ENCODE measurements at places on chromosomes 3 and 15. TPM values are rescaled to one million over a fixed set of nuclear protein-coding genes. Genes with fewer than 3 reads are reported as not detected.
A peak's percentile ranks its signal among the peaks of the same experiment; 100 is the strongest.

DNA sequence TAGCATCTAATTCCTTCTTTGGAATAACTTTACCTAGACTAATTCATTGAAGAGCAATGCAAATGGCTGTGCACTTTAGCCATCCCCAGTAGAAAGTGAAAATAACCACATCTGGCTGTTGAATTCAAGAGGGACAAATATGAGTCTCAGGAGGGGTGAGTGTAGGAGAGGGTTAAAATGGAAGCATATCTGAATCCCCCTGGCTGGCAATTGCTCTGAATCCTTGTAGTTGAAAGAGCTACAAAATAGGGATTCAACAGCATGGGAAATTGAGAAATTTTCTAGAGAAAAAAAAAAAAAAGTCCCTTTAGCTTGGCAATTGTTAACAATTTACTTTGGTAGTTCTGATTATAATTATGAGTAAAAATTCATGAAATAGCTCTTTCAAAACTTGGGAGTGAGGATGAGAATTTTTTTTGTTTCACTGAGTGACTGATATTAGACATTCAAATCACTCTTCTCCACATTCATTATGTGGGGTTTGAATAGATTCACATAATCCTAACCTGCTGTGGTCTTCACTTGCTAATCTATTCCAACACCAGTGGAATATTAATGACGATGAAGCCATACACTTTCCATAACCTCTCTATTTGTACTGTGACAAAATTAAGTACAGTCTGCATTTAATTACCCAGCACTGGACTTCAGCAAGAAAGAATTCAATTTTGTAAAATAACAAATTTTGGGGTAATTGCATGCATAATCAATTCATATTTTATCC is 569.0 kb upstream of the MCTP2 start:
- no peak for DNase-seq

Gene NR1I2
- not detected for total RNA-seq

Gene SLC12A8
- 6.4 TPM for total RNA-seq

DNA sequence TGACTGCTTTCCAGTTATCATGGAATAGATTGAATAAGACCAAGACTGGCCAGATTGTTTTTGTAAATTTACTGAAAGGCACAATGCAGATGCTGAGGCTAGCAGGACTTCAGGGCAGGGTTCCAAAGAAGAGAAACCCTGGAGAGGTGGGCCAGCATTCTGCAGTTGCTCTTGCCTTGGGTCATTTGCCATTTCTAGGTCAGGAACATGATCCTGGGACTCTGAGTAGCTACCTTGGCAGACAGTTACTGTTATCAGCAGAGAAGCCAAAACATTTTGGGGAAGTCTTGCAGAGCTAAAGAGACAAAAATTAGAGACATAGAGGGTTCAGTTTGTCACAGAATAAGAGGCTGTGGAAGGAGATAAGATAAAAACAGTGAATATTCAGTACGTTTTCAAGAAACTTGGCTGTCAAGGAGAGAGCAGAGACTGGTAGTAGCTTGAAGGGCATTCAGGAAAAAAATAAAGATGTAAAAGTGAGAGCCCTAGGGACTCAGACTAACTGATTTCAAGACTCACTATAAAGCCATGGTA is 46.8 kb upstream of the MYRIP start:
- DNase-seq: no peak

- DNase-seq: no peak
These were observed 17.6 kb upstream of the BOC start for GRCh38 chr3:113193719-113194118.

Gene DTWD1
- 23.8 TPM for total RNA-seq

Gene SV2B
- total RNA-seq: not detected

DNA sequence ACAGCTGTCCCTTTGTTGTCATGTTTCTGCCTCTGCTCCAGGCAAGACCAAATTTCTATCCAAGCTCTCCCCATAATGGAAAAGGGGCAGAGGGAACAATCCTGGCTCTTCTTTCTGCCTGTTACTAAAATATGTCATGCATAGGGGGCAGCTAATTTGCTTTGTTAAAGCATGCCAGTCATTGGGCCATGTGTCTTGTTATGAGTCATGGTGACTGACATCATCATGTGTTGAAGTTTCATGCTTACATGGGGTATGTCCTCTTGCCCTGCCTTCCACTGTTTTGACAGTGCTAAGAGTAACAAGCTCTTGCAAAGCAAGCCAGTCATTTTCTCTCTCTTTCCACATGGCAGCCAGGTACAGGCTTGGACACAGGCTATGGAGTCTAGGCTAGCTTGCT is 268.9 kb downstream of the GABRB3 start:
- DNase-seq: no peak

Gene ARL6
- total RNA-seq: 13.5 TPM

- DNase-seq: no peak
These were observed 61.2 kb downstream of the ITGA11 start for GRCh38 chr15:68370768-68371151.

- DNase-seq: peak; percentile 45
These were observed 217.0 kb upstream of the ICE2 start for GRCh38 chr15:60695713-60696522.

DNA sequence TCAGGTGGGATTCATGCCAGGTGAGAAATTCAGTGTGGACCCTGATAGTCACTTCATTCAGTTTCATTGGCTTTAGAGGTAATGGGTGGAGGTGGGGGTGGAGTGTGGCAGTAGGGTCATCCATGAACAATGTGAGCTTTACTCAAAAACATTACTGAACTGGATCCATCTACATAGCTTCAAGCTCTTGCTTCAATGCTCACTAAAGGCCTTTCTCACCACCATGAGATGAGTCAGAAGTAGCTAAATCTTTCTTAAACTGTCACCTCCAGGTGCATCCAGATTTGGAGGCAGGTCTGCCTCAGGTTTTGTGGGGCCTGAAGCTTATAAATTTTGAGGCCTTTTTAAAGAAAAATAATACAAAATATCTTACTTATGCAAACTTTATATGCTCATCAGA is 363.6 kb downstream of the CHST2 start:
- no peak for DNase-seq

Gene GPR15
- not detected for total RNA-seq

- DNase-seq: no peak
These were observed 21.9 kb upstream of the OTOL1 start for GRCh38 chr3:161474741-161475140.

DNA sequence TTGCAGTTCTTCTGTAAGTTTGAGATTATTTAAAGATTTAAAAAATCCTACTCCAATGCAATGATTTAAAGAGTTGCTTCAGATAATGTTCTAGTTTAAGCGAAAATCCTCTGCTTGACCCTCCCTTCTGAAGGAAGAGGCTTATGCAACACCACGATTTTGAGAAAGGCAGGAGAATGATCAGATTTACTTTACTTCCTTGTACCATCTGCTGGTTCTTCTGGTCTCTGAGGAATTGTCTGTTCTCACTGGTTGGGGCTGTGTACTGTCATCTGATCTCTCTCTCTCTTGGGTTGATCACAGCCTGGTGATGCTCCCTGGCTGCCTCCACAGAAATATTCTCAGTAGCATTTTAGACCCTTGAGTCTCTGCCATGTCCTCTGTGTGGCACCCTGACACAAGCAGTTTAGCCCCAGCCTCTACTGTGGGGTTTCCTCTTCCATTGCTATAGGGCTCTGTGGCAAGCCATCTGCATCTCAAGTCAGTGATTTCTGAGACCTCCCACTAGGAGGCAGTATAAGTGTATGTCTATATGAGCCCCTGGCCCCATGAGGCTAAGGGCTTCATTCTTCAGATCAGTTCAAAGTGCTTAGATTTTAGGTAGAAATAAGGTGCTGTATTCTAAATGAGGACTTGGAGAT is 50.8 kb upstream of the PLAAT1 start:
- DNase-seq: no peak

DNA sequence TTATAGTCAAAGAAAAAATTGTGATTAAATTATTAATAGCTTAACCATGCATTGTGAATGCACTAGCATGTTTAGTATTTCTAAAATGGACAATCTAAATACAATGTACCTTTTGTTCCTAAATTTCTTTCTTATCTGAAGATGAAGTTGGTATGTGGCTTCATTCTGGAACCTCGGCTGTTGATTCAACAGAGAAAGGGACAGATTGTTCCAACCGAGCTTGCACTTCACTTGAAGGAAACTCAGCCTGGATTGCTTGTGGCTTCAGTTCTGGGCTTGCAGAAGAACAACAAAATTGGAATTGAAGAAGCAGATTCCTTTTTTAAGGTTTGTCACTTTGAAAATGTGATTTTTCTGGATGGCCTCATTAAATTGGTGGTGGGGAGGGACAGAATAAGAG is 32.6 kb downstream of the HPS3 start:
- no peak for DNase-seq

- DNase-seq: no peak
These were observed 5.5 kb downstream of the ARHGEF3 start for GRCh38 chr3:56796202-56796601.

GRCh38 chr3:65508750-65509422 is 529.8 kb downstream of the MAGI1 start:
- no peak for DNase-seq

Gene ARHGEF26
- total RNA-seq: 1.8 TPM

Gene EAF1
- 20.3 TPM for total RNA-seq

DNA sequence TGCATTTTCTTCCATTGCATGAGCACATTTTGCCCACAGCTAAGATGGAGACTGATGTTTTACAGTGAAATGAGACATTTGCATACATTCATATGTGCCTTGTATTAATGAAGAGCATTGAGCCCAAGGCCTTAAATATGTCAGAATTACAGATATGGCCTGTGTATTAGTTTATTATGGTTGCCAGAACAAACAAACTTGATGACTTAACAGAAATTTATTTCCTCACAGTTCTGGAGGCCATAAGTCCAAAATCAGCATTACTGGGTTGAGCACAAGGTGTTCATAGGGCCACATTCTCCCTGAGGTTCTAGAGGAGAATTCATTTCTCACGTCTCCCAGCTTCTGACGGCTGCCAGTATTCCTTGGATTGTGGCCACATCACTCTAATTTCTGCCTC is 302.6 kb upstream of the TGFBR2 start:
- no peak for DNase-seq

- no peak for DNase-seq
These were observed 176.5 kb downstream of the MEX3B start for GRCh38 chr15:81869161-81869954.

Gene IL5RA
- not detected for total RNA-seq

GRCh38 chr3:46970391-46971091 is 6.0 kb downstream of the CCDC12 start:
- DNase-seq: no peak

Gene ASB14
- not detected for total RNA-seq

- no peak for DNase-seq
These were observed 669.9 kb downstream of the OTOL1 start for GRCh38 chr3:162166543-162166942.

DNA sequence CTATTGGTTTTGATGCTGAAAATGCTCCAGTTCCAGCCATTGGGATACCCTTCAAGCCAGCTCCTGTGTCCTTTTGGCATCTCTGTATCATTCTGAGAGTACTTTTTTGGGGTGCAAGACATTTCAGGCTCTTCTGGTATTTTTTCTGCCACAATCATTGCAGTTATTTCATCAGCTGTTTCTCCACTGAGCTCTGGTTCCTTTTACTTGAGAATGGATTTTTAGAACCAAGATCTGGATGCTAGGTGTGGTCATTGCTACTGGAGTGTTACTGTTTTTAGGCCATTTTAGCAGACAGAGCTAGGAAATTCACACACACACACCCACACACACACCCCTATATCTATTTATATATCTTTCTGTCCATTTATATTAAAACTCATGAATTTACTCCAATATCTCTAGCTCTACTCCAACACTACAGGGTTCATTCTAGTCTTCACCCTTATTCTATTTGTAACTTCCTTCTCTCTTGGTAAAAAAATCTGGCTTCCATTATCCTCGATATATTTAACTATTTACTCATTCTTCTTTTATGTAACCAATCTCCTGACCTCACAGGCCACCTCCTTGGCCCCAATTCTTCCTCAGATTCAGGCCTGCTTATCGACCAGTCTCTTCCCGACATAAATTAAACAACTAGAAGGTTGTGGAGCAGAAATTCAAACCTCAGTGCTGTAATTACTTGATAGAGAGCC is 17.0 kb downstream of the SLC35G2 start:
- DNase-seq: no peak

GRCh38 chr15:74529921-74530320 is 11.1 kb upstream of the ARID3B start:
- DNase-seq: peak; percentile 37
